ENCODE measurements at places on chromosomes 1 and 21.

DNA sequence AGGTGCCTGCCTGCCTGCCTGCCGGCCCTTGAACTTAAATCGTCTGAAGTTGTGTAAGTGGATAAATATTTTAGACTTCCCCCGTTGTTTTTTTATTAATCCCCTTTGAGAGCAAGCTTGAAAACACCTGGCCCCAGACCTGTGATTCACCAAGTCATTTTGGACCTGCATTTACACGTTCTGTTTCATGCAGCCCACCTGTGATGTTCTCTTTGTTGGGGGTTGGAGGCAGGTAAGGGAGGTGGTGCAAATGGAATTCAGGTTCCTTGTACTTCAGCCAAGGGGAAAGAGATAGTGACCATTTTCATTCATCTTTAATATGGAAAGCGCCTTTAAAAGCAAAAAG is 1.2 kb downstream of the SLC37A1 start:
- DNase-seq: no peak

GRCh38 chr1:53521924-53522552 is 62.8 kb downstream of the DMRTB1 start:
- DNase-seq: no peak

- no peak for DNase-seq
Measured at GRCh38 chr1:151255381-151255780, 847 bp downstream of the PSMD4 start.

- no peak for DNase-seq
Measured at GRCh38 chr1:26585471-26585870, 55.9 kb downstream of the RPS6KA1 start.

- no peak for DNase-seq
Measured at GRCh38 chr1:207849646-207850045, 61.3 kb downstream of the CD34 start.

GRCh38 chr1:145750426-145750825 is 31.1 kb downstream of the CD160 start:
- DNase-seq: no peak

DNA sequence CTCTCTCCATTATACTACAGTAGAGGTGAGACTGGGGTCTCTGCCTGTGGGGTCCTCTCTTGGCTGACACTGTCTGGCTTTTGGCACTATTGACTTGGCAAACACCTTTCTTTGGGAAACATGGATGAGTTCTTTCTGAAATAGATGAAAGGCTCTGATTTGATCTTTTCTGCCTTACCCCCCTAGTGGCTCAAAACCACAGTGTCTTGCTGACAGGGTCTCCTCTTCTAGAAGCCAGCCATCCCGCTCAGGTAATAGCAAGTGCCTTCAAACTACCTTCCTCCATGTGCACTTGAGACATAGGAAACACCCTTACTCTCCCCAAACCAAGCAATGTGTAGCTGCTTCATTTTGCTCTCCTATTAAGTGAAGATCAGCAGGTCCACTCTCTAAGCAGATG is 260.4 kb downstream of the BRINP2 start:
- DNase-seq: no peak

DNA sequence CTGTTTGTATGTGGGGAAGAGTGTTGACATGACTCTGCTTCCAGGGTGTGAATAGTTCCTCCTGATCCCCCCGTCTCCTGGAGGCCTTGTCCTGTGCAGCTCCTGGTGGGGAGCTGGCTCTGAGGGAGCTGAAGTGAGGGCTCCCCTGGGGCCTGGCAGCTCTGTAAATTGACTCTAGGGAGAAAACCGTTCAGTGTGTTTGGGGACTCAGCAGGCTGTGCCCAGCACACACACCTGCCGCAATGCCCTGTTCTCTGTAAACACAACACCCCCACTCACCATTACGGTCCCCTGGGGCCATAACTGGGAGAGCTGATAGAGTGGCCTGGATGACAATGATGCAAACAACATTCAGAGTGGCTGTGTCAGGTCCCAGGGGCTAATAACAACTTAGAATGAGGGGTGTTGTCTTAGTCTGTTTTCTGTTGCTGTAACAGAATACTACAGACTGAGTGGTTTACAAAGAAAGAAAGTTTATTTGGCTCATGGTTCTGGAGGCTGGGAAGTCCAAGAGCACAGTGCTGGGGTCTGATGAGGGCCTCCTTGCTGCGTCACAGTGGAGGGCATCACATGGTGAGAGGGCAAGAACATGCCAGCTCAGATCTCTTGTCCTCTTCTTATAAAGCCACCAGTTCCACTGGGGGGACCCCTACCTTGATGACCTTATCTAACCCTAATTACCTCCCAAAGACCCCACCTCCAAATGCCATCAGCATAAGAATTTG is 15.3 kb downstream of the ADORA1 start:
- no peak for DNase-seq

- DNase-seq: no peak
Measured at GRCh38 chr1:81467383-81467782, 333.4 kb upstream of the ADGRL2 start.

DNA sequence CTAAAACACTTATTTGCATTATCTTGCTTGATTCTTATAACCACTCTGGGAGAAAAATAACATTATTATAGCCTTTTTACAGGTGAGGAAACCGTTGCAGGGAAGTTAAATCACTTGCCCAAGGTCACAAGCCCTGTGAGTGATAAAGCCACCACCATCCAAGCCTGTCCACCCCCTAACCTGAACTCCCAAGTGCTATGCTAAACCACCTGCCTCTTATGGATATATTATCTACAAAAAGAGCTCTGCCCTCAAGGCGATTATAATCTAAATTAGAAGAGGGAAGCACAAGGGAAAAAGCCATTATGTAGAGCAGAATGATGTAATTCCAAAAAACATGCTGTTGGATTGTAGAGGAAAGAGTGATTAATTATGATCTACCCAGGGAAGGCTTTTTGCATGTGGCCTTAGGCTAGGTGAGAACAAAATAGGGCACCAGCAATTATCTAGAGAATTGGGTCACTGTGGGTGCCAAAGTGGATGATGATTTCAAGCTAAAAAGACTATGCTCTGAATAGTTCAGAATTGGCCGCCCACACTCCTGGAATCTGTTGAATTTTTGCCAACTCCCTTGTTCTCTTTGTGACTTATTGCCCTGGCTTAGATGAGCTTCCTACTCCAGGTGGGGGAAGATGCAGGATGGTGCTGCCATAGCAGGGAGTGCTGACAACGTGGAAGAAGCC is 205.3 kb downstream of the FGGY start:
- peak; percentile 61 for DNase-seq

GRCh38 chr1:193525917-193526710 is 339.7 kb upstream of the B3GALT2 start:
- no peak for DNase-seq

- DNase-seq: no peak
Measured at GRCh38 chr1:3312898-3313575, 141.4 kb upstream of the ARHGEF16 start.

GRCh38 chr1:37865348-37866120 is 6.1 kb upstream of the MTF1 start:
- no peak for DNase-seq

DNA sequence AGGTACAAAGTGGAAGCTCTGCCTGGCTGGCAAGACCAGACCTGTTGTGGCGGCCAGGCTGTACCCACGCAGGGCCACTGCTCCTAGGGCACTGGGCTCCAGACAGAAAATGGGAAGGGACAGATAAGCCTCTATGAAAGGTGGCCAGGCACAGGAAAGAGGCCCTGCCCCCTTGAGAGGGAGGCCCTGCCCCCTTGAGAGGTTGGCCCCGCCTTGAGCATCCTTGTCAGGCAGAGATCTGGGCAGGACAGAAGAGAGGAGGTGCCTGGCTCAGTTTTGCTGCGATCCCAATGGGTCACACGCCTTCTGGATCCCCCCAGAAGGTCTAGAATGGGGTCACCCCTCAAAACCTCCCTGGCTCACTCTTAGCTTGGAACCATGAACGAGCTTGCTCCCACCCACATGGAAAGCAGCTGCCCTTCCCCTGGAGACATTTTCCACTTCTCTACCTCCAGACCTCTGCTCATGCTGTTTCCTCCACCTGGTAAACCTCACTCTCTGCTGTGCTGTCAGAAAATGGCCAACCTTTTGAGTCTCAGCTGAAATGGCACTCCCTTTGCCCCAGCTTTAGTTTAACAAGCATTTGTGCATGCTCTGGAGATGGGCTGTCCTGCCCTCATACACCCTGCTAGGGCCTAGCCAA is 17.5 kb upstream of the ECE1 start:
- no peak for DNase-seq

- DNase-seq: no peak
Measured at GRCh38 chr21:46264046-46264689, 21.2 kb downstream of the MCM3AP start.

- no peak for DNase-seq
Measured at GRCh38 chr1:116067566-116067890, 43.7 kb upstream of the MAB21L3 start.

DNA sequence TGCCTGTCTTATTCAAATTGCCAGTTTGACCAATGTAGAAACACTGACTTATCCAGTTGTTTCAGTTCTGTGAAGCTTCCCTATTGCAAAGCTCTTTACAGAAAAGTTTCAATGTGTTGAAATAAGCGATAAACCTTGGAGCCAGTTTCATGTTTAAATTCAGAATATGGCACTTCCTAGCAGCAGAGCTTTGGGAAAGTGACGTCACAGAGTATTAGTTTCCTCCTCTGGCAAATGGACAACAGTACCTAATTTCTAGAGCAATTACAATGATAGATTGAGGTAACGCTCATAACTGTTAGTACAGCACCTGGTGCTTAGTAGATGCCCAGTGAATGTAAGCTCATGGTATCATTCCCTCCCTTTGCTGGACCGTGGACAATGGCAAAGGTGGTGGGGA is 527.5 kb upstream of the DAB1 start:
- DNase-seq: no peak

DNA sequence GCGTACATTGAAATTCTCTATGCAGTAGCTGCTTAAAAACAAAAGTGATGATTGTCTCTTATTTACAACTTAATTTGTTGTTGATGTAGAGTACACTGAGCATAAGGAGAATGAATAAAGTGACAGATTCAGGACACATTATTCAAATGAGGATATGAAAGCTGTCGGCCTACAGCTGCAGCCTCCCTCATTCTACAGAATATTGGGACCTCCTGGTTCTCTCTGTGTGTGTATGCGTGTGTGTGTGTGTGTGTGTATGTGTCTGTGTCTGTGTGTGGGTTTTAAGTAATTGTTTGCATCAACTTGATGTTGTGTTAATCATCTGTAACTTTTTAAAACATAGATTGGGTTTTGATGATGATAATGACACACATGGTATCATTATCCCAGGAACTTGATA is 17.9 kb downstream of the PROX1 start:
- DNase-seq: no peak

- DNase-seq: no peak
Measured at GRCh38 chr1:165910764-165911421, 83.5 kb downstream of the UCK2 start.

- no peak for DNase-seq
Measured at GRCh38 chr1:89125913-89126580, at the start of gene GBP2. GBP2 (minus strand) TSS chr1:89126114; CDS start chr1:89121966, 4,148 bp downstream.

DNA sequence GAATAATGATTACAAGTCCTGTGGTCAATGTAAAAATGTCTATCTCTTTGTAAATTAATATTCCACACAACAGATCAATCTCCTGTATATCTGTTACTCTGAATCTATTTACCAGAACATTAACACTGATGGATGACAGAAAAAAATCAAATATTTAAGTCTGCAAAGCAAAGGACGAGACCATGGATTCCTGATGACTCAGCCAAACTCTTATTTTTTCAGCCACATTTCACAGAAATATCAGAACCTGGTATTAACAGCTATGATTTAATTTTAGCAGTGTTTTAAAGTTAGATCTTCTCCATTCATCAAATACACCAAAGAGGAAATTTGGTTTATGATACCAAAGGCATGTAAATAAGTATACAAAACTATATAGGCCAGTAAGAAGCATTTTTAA is 46.1 kb downstream of the FAF1 start:
- no peak for DNase-seq

GRCh38 chr21:43881283-43881682 is 16.3 kb downstream of the AGPAT3 start:
- no peak for DNase-seq

GRCh38 chr1:19344372-19344810 is 32.3 kb downstream of the SLC66A1 start:
- no peak for DNase-seq

DNA sequence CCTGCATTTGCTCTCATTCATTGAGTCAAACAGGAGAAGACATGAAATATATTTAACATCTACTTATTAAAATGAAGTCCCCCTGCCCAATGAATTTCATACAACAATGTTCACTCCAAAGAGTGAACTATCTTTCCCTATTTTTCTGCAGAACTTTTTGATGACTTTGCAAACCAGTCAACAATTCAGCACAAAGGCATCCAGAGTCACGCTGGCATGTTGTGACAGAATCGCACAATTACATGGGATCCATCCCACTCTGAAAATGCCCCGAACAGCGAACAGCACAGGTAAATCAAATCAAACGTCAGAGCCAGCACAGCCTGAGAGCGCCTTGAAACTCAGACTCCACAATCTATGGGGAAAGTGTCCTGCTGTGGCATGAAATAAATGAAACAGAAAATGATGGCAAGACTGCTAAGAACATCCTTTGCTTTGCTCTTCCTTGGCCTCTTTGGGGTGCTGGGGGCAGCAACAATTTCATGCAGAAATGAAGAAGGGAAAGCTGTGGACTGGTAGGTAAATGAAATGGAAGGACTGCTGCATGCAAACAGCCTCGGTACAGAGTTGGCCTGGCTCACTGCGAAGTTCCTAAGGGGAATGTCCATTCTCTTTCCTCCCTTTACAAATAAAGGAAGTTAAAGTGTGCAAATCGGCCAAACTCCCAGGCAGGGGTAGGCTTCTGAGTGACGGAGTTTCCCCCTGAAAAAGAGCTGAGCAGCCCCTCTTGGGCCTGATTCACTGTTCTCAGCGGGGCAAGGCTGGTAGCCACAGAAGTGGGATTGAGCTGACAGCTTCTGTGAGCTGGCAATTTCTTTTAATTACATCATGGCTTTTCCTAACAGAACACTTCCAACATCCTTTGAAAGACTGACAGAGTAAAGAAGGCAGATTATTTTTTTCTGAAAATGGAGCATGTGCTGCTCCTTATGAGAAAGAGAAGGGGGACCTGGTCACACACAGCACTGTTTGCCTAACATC is at the start of gene DNASE2B:
Gene DNASE2B, plus strand, starts transcription at position 310 of the 981 bp plus-strand sequence. Its CDS starts 81 bp downstream, at position 391.
- no peak for DNase-seq

DNA sequence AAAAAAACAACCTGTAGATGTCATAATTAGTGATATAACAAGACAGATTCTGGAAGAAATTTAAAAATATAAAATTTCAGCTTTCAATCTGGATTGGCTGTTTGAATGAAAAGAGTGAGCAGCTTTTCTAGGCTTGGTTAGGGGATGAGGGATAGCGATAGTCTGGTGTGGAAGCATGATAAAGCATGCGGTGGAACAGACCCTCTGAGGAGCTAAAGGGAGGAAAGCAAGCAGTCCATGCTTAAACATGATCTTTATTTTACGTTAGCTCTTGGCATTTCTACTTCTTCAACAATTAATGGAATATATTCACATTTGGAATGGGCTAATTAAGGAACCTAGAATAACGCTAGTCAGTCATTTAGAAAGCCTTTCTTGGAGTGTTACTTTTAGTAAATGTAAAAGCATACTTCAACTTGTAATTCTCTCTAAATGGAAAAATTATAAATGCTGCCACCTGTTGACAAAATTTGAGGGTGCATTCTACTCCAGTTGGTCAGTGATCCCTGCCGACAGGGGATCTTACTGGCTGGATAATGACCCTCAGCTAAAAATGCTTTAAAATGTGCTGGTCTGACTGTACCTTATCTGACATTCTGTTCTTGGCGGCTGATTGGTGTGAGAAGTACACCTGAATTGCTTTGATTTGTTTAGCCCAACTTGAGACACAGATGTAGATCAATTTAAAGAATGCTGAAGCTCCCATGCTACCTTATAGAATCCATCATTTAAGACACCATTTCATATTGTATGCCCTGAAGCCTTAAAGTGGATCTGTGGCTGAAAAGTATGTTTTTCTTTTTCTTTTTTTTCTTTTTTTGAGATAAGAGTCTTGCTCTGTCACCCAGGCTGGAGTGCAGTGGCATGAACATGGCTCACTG is 61.2 kb downstream of the AK4 start:
- DNase-seq: no peak

All from NCI-H1048 (cell line).